ENCODE measurements at places on chromosomes 11 and 22. TPM values are rescaled to one million over a fixed set of nuclear protein-coding genes. Genes with fewer than 3 reads are reported as not detected.

PRG3 gene
- not detected for total RNA-seq

RPS3 gene
- total RNA-seq: 4,546 TPM

IL18 gene
- total RNA-seq: 0.94 TPM

UPK3A gene
- not detected for total RNA-seq

ATF4 gene
- total RNA-seq: 333 TPM

OR52J3 gene
- total RNA-seq: not detected

POLD3 gene
- 11.1 TPM for total RNA-seq

OR4D5 gene
- total RNA-seq: not detected

INCENP gene
- 22.3 TPM for total RNA-seq

KCNJ1 gene
- 0.22 TPM for total RNA-seq

ENTHD1 gene
- not detected for total RNA-seq

TMEM121B gene
- total RNA-seq: 0.20 TPM

CHORDC1 gene
- 96.0 TPM for total RNA-seq

FOLR2 gene
- total RNA-seq: not detected

ELFN2 gene
- 0.10 TPM for total RNA-seq

PACSIN3 gene
- total RNA-seq: 0.30 TPM

ROBO3 gene
- total RNA-seq: 17.5 TPM

OR8D1 gene
- not detected for total RNA-seq

CRYBB3 gene
- total RNA-seq: not detected

BET1L gene
- 42.2 TPM for total RNA-seq

HSPB2 gene
- not detected for total RNA-seq

HTR3B gene
- total RNA-seq: not detected

NLRP14 gene
- total RNA-seq: not detected

FAM180B gene
- total RNA-seq: 0.23 TPM
